Suprapubic skin (tissue), 4 donors: ENCODE measurements at places on chromosomes 1 and 21.

DNA sequence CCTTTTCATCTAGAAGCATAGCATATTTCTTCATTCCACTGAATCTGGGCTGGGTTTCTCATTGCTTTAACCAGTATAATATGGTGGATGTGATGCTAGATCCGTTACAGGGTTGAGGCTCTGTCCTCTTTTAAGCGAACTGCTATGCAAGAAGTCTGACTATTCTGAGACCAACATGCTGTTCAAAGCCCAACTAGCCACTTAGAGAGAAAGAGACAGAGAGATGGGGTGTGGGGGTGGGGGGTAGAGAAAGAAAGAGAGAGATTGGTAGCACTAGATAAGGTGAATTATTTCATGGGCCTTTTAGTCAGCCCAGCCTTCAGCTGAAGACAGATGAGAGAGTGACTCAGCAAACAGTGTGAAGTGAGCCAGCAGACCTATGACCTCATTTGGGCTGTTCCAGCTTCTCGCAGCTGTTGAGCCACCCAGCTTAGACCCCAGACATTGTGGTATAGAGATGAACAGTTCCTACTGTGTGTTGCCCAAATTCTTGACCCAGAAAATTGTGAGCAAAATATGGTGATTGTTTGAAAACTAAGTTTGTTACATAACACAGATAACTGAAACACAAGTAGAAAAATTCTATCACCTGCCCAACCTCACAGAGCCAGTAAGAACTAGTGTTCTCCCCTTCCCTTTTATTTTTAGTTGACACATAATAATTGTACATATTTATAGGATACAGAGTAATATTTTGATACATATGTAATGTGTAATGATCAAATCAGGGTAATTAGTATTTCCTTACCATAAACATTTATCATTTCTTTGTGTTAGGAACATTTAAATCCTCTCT is 40.7 kb upstream of the PRKACB start:
- DNase-seq, result no peak

DNA sequence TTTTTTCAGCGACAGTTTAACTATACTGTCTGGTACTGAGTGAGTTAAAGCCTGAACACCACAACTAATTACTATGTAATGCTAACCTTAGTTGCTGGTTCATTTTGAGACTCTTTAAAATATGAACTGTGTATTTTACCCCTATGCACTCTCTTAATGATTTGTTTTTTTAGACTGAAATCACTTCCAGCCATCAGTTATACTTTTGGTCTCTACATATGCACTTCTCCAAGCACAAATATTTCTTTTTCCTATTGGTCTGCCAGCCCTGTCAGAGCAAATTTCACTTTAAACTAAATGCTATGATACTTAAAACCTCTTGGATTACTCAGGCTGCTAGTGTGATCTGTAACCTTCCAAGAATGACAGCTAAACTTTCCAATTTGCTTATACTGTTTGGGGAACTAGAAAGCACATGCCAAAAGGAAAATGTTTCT is 38.1 kb upstream of the SCYL3 start:
- DNase-seq, result no peak

DNA sequence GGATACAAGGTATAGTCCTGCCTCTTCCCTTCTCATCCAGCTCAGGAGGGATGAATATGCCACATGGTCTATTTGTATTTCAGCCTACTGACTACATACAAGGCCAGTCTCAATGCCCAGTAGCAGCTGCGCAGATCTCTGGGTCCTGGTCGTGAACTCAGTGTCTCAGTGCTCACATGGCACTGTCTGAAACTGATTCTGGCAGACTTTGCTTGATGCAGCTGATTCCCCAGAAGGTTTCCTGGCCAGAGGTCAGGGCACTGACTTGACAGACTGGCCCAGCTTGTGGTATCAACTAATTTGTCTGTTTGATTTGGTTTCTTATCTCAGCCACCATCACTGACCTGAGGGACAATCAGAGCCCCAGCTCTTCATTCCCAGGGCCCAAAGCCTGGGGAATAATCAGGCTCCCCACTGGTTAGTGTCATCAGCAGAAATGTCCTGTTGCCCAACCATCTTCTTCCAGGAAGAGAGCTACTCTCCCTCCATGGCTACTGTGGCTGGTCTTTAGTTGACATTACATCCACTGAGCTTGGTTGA is 7.5 kb upstream of the SPRR4 start:
- DNase-seq, result no peak

DNA sequence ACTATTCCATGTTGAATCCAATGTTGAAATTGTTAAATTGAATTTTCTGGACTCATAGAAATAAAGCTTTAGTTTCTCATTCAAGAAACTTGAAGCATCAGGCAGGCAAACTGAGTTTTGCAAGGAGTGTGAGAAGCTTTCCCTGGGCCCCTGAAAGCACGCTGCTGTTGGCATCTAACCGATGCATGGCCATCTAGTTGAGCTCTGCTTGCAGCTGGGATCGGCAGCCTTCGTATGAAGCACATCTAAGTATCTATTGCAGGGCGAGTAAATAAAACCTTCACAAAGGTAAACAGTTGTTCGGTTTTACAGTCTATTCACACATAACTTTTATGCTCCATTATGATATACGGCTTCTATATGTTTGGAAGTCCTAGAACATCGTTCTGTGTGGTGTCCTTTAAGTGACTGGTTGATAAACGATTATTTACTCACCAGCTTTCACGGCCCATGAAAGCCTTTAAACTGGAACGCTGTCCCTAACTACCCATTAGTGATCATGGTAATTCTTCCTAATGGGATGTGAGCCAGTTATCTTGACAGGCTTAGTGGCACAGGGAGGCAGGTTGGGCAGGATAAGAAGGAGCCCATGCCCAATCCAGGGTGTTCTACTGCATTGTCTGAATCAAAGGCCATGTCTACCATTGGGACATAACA is 71.7 kb downstream of the SEC16B start:
- DNase-seq, result no peak

DNA sequence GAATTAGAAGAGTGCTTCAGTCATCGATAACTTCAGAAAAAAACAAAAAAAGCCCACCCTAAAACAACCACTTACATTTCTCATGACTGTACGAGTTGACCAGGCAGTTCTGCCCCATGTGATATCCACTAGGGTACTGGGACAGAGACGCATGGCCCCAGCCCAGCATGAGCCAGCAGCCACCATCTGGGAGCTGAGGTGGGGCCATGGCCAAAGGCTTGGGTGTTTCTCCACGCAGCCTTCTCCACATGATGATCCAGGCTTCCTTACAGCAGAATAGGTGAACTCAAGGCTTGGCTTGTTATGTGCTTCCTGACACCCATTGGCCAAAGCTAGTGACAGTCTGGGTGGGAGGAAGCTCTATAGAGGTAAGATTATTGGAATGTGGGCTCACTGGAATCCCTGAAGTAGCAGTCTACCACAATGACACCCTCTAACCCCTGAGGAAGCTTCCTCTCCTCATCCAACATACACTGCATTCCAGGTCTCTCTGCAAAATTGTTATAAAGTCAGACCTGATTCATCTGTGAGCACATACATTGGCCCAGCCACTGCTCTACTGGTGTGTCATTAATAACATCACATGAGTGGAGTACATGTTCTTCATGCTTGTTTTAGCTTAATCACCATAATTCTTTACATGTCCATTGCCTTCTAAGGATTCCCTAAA is 66.3 kb upstream of the NTPCR start:
- no peak for DNase-seq

DNA sequence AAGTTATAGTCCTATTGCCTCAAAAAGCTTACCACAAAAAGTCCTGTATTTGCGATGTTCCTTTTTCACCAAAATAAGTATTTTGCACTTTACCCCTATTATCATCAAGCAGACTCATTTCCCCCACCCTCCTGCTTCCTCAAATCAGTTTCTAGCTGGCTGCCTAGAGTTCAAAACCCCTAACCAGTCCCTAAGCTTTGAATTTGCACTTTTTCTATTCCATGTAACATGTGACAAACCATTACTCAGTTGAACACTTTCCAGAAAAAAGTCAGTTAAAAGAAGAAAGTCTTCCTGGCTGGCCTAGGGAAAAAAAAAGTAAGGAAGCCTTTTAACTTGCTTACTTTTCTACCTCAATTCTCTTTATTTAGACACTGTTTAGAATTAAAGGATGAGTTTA is 8.2 kb downstream of the CEP170 start:
- no peak for DNase-seq
